ENCODE measurements at places on chromosomes 11 and 22.

DNA sequence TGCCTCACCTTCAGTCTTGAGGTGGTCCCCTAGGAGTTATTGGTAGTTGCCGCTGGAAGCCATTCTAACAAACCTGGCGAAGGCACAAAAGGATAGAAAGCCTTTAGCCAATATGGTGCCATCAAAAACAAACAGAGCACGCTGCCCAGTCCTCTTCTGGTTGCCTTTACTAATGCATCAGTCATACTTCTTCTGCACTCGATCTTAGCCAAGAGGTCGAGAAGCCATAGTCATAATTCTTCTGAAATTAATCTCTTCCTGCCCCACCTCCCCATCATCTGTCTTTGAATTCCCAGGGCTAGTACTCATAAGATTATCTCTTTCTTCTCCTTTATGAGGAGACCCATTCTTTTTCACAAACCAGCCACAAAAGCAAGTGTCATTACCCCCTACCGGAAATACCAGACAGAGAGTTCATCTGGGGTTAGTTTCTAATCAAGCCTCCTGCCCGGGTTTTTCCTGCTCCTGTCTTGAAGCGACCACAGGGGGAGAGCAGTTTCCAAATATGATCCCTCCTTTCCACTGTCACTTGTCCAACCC, 21.4 kb upstream of the EHF start:
- H3K27me3 ChIP-seq: no peaks in the 10 kb centered on the region
- H3K36me3 ChIP-seq: no peaks in the 10 kb centered on the region
- no peak overlapping the region for H3K4me3 ChIP-seq
- H3K4me1 ChIP-seq: no peaks in the 10 kb centered on the region

DNA sequence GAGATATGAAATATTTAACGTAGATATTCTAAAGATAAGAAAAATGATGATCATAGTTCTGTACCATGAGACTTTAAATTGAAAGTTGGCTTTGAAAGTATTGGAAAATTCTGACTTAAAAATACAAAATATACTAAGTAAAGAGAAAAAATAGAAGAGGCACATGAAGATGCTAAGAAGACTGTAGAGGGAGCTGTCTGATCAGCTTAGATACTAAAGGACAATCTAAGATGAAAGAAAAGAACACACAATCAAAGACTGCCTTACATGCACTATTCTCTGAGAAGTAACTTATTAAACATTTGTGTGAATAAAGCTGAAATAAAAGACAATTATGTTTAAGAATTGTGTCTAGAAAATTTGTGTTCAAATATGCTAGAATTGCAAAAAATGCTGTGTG, 55.1 kb downstream of the RBMXL2 start:
- H3K4me3 ChIP-seq: no peak overlapping the region
- H3K27me3 ChIP-seq: no peaks in the 10 kb centered on the region
- no peaks in the 10 kb centered on the region for H3K36me3 ChIP-seq
- H3K4me1 ChIP-seq: no peaks in the 10 kb centered on the region
- no peak for DNase-seq

DNA sequence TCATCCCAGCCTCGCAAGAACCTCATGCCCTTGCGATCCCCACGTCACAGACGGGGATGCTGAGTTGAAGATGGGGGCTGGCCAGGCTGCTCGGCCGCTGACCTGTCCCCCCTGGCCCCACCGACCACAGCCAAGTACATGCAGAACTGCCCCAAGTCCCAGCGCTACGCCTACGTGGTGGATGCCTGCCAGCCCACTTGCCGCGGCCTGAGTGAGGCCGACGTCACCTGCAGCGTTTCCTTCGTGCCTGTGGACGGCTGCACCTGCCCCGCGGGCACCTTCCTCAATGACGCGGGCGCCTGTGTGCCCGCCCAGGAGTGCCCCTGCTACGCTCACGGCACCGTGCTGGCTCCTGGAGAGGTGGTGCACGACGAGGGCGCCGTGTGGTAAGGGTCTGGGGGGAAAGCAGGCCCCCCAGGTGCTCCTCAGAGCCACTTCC, 10.0 kb downstream of the MUC5B start:
- no peak overlapping the region for H3K27ac ChIP-seq
- H3K4me1 ChIP-seq: no peaks in the 10 kb centered on the region
- no peak for DNase-seq
- no peak overlapping the region for H3K4me3 ChIP-seq

GRCh38 chr11:16924826-16925560, 89.2 kb downstream of the PLEKHA7 start:
- no peak overlapping the region for H3K27ac ChIP-seq
- no peaks in the 10 kb centered on the region for H3K36me3 ChIP-seq
- DNase-seq: no peak
- peaks cover 22% of the 10 kb centered on the region for H3K4me1 ChIP-seq
- no peaks in the 10 kb centered on the region for H3K27me3 ChIP-seq

DNA sequence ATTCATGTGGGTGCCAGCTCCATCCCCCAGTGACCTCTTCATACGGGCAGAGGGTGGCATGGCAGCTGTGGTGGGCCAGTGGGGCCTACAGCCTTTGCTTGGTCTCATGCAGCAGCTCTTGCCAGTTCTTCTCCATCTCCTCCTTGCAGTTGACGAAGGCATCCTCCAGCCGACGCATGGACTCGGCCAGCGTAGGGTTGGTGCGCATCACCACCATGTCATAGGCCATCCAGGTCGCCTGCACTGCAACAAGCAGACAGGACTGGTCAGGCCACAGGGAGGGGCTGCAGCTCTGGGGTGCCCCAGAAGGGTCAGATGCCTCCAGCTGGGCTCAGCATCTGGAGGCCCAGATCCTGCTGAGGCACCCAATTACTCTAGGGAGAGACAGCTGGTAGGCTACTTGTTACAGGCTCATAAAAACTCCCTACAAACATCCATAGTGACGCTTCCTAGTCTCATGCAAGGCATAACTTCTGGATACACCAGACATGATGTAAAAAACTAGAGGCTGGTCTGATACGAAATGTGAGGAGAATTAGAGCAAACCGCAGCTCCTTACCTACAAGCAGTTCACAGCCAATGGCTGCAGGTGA, 5.6 kb downstream of the KLHDC7B start:
- H3K4me3 ChIP-seq: no peak overlapping the region
- H3K36me3 ChIP-seq: no peaks in the 10 kb centered on the region
- no peak for DNase-seq
- peaks cover 11% of the 10 kb centered on the region for H3K4me1 ChIP-seq

DNA sequence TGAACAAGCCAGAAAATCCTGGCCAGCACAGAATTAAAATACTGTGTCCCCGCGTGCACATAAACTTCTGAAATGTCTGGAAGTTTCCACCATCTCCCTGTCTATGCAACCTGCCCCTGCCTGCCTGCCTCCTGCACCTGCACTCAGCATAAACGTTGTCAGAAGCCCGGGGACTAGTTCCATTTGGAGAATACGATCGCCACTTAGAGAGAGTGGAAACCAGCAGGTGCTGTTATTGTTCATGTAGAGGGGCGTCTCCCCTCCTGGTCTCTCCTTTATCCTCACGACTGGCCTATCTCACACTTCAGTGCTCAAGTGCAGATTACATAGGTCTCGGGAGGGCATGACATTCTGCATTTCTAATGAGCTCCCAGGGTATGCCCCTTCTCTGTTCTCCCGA, 35.6 kb downstream of the MPPED1 start:
- no peaks in the 10 kb centered on the region for H3K4me1 ChIP-seq
- H3K4me3 ChIP-seq: no peak overlapping the region
- DNase-seq: no peak

DNA sequence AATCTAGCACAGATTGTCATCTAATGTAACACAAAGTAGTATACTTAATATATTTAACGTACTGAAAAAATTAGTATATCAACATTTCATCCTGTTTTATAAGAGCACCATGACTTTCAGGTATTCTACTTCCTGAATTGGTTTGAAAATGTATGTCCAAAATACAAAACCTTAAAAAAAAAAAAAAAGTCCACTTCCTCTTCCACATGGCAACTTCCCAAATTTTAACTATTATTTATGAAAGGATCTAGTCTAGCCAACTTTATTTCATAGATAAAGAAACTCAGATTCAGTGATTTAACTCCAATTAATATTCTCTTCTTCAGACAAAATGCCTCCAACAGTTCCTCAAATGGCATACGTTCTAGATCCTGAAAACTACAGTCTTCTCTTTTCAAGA, 44.0 kb downstream of the PIK3C2A start:
- no peaks in the 10 kb centered on the region for H3K36me3 ChIP-seq
- H3K4me1 ChIP-seq: peaks cover 61% of the 10 kb centered on the region
- H3K4me3 ChIP-seq: no peak overlapping the region

- DNase-seq: no peak
- H3K27me3 ChIP-seq: no peaks in the 10 kb centered on the region
- no peak overlapping the region for H3K4me3 ChIP-seq
- H3K27ac ChIP-seq: no peak overlapping the region
These were observed 1231.7 kb downstream of the LRRC4C start for GRCh38 chr11:40227730-40228129.

- DNase-seq: no peak
- H3K27ac ChIP-seq: peak overlapping the region; percentile 47
- H3K36me3 ChIP-seq: no peaks in the 10 kb centered on the region
- H3K27me3 ChIP-seq: no peaks in the 10 kb centered on the region
- no peak overlapping the region for H3K4me3 ChIP-seq
- no peaks in the 10 kb centered on the region for H3K4me1 ChIP-seq
These were observed 941.6 kb upstream of the CHORDC1 start for GRCh38 chr11:91164452-91164822.

All from thoracic aorta (tissue), 2 donors.